ENCODE measurements at places on chromosomes 4 and X. TPM values are rescaled to one million over a fixed set of nuclear protein-coding genes. Genes with fewer than 3 reads are reported as not detected.

- DNase-seq: no peak
Measured at GRCh38 chr4:27635936-27636913, 775.6 kb downstream of the STIM2 start.

GRCh38 chr4:85681921-85682320 lies 207.0 kb downstream of the ARHGAP24 start:
- DNase-seq: no peak

DNA sequence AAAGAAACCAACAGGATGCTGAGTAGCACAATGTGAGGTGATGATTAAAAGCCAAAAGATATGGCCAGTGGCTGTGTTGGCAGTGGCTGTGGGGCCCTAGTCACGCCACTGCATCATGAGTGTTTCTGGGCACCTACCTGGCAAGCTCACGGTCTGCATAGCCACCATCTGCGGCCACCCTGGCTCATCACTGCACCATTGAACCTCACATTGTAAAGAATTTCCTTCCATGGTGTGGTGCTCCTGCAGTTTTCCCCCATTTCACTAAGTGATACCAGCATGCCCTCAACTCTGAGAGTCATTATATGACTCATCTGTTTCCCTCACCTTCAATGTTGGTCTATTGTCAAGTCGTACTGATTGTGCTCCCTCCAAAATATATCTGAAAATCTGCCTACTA lies 45.5 kb upstream of the CLNK start:
- DNase-seq: no peak

DNA sequence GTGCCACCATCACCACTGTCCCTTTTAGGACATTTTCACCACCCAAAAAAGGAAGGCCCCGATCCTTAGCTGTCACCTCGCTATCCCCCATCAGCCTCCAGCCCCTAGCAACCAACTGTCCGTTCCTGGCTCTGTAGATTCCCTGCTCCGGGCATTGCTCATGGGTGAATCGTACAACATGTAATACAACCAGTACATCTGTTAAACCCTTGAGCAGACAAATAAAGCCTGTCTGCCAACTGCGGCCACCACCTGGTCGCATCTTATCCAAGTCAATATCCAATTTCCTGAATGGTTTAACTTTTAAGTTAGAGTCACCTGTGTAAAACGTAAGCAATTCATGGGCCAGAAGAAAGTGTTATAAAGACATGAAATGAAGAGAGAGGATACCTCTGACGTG lies 251.9 kb downstream of the AFAP1 start:
- no peak for DNase-seq

The ASB11 gene
- not detected for total RNA-seq
